ENCODE measurements at places on chromosomes 4 and X.

DNA sequence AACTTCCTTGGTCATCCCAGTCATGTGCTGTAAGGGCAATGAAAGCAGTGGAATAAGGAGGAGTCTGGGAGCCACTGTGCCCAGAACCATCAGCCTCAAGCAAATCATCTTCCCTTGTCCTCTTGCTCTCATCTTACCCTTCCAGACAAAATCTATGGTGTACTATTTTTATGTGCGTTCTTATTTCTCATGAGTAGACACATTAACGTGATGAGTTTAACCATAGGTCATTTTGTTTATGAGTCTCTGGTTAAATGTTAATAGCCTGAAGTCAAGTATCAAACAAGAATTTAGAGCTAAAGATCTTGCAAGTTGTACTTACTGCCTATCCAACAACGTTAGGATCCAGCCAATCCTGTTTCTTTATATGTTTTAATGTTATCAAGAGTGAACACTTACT, 495.3 kb downstream of the SPRY1 start:
- no peak for DNase-seq

GRCh38 chr4:27791640-27792039, 931.0 kb downstream of the STIM2 start:
- DNase-seq = no peak

GRCh38 chr4:6688879-6689505, 4.7 kb upstream of the S100P start:
- peak; percentile 43 for DNase-seq

DNA sequence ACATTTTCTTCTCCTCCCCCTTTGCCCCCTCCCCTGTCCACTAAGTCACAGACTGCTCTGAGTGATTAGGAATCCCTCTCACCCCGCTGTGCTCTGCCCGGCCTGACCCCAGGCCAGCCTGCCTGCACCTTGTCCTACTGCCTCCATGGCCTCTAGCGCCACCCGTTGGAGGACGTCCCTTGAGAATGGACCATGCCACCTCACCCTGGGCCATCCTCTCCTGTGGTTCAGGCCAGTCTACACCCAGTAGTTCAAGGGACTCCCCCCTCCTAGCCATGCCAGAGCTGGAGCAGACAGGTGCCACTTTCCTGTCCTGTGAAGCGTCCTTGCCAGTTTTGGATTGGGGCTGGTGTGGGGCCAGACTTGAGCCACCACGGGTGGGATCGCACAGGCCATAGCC, 9.7 kb upstream of the IRAK1 start:
- no peak for DNase-seq

DNA sequence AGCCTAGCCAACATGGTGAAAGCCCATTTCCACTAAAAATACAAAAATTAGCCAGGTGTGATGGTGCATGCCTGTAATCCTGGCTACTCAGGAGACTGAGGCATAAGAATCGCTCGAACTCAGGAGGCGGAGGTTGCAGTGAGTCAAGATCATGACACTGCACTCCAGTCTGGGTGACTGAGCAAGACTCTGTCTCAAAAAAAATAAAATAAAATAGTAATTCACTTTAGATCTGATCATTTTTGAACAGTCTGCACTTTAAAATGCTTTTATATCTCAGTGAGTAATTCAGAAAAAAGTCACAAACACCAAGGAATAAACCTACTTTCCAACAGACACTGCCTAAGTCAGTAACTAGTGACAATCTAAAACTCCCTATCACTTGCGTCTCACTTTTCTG, 25.6 kb upstream of the CORIN start:
- no peak for DNase-seq

DNA sequence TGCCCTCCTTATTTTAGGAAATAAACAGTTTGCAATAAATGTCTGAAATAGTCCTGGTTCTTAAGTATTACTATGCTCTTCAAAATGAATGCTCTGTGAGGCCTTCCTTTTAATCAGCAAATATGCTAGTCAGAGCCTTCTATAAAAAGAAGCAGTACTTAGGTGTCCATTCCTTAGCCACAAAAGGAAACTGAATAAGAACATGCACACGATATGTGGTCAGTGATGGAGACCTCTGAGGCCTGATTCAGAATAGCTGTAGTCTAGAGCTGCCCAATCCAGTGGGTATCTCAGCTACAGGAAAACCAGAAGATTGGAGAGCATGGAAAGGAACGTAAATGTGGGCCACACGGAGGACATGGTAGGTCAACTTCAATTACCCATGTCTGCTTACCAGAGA, 141.8 kb downstream of the RASL11B start:
- DNase-seq = no peak

GRCh38 chrX:150984169-150984824, 1.2 kb downstream of the HMGB3 start:
- DNase-seq = no peak
